ENCODE measurements at places on chromosomes 16 and 17. TPM values are rescaled to one million over a fixed set of nuclear protein-coding genes. Genes with fewer than 3 reads are reported as not detected.

Gene MYL4
- total RNA-seq: not detected

Gene NGFR
- 10.0 TPM for total RNA-seq

Gene SULT1A2
- total RNA-seq: 2.9 TPM

Gene IRX5
- 0.42 TPM for total RNA-seq

Gene ZNF19
- total RNA-seq: 19.0 TPM

Gene CES5A
- total RNA-seq: 0.39 TPM

Gene ADAD2
- total RNA-seq: 0.42 TPM

Gene DRC3
- 2.0 TPM for total RNA-seq

Gene RCVRN
- total RNA-seq: not detected

Gene PITPNM3
- 5.8 TPM for total RNA-seq

Gene FOXL1
- 10.9 TPM for total RNA-seq

Gene PIRT
- total RNA-seq: not detected

GRCh38 chr17:7852919-7853690 is 1.8 kb upstream of the TMEM88 start:
- DNase-seq: peak; percentile 57

DNA sequence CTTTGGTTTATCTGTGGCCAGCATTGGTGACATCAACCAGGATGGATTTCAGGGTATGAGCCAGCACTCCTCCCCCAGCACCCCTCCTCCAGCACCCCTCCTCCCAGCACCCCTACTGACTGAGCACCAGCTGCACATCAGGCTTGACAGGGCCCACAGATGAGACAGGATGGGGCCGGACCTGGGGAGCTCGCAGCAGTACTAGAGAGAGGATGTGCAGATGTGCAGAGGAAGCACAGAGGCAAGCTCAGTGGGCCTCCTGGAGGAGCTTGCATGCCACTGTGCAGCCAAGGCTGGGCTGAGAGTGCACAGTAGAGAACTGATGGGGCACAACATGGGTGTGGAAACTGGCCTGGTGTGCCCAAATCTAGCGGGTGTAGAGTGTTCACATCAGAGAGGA is 16.2 kb downstream of the ITGA3 start:
- DNase-seq: no peak

DNA sequence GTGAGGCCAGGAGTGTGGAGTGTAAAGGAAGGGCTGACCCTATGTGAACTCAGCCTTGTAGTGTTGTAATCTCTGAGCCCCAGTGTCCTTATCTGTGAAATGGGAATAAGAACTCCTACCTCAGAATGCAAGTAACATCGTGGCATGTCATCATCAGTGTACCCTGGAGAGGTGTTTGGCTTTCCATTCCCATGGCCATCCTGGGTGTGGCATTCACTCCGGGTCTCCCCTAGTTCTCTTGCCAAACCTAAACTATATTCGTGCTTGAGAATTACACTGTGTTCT is 1.9 kb downstream of the NXPH3 start:
- no peak for DNase-seq

GRCh38 chr17:62807812-62808575 is at the start of gene MARCHF10:
TSS of gene MARCHF10 (minus strand) at chr17:62808314. CDS start at chr17:62801735, 6,579 bp downstream.
- peak; percentile 54 for DNase-seq

DNA sequence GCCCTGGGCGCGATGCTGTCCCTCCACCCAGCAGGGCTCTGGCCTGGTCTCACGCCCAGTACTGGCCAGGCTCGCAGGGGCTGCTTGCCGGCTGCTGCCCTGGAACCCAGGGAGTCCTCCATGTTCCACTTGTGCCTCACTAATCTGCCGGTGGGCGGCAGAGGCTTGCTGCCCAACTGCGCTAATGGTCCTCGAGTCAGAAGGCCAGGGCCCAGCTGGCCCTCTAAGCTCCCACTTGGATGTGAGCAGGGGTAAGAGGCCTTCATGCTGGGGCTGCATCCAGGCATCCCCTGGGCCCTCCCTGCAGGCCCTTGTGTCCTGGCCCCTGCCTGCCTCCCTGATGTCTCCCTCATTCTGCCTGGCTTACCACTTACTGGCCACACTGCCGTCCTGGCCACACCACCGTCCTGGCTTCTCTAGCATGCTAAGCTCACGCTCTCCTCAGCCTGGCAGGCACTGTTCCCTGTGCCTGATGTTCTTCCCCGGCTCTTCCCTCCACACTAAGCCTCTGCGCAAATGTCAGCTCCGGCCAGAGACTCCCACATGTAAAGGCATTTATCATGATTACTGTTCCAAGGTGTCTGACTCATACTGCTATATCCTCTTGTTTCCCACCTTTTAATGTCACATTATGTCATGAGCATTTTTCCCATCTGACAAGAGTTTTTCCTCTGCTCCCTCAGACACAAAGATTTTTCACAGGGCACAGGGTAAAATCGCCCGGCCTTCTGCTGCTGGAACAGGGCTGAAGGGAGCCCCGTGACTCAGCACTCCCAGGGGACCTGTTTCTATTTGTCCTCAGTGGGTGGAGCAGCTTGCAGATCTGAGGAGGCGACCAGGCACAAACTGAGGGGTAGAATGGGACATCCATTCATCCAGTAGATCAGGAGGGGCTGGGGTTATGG is 15.9 kb downstream of the B9D1 start:
- DNase-seq: peak; percentile 71

DNA sequence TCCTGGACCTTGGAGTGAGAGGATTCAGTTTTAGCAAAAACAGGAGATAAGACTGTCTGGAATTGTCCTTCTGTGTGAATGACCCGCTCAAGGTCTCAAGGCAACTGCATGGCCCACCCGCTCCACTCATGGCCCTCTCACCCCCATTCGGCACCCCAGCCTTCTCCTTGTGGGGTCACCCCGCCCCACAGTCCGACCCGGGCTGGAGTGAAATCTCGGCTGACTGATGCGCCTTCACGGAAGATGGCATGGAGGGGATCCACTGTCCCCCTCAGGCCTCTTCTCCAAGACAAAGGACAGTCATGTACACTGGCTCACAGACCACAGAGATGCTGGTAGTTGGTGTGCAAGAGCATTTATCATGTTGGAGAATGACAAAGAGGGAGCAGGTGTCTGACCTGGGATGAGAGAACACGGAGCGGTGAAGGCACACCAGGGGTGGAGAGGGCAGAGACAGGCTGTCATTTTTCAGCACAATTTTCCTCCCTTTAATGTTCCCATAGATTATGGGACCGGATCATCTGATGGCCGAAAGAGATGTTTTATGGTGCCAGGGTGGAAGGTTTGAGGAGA is 391.9 kb upstream of the TNRC6C start:
- no peak for DNase-seq

- DNase-seq: no peak
Measured at GRCh38 chr16:31006086-31006385, 4.4 kb downstream of the STX1B start.

DNA sequence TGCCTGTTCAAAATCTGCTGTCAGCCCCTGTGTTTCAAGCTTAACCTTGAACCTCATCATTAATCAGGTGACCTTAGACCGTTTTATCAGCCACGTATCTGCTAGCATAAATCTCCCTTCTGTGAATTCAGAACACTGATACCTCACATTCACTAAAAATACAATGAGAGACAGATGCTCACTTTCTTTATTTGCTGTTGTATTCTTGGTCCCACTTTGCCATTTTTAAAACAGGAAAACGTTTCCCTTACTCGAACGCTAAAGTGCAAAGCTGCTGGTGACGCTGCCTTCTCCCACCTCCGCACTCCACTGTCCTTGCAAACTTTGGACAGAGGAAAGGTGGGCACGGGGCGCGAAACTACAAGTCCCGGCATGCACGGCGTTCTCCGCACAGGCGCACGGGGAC is 220 bp upstream of the ARHGAP44 start:
- DNase-seq: peak; percentile 54

- DNase-seq: no peak
Measured at GRCh38 chr17:78878871-78879527, 24.0 kb downstream of the CEP295NL start.

DNA sequence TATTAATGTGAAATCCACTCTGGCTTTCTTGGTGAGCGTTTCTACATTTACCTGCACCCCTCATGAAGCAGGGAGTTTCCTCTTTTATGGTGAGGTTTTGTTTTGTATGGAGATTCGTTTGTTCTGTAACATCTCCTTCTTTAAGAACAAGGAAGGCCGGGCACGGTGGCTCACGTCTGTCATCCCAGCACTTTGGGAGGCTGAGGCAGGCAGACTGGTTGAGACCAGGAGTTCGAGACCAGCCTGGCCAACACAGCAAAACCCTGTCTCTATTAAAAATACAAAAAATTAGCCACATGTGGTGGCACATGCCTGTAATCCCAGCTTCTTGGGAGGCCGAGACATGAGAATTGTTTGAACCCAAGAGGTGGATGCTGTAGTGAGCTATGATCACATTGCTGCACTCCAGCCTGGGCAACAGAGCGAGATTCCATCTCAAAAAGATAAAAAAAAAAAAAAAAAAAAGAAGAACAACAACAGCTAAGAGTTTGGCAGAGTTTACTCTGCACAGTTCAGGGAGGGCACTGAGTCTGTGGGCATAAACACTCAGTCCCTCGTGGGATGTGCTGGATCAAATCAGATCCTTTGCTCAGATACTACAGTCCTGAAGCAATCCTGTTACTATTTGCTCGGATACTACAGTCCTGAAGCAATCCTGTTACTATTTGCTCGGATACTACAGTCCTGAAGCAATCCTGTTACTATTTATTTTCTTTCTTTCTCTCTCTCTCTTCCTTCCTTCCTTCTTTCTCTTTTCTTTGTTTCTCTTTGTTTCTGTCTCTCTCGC is 28.9 kb downstream of the ADCY9 start:
- DNase-seq: no peak

GRCh38 chr17:81428121-81428515 is 32.9 kb downstream of the BAHCC1 start:
- no peak for DNase-seq

GRCh38 chr16:30470632-30470995 is 1.9 kb upstream of the ITGAL start:
- no peak for DNase-seq

GRCh38 chr16:79202977-79203376 is 397.6 kb downstream of the MAF start:
- no peak for DNase-seq

DNA sequence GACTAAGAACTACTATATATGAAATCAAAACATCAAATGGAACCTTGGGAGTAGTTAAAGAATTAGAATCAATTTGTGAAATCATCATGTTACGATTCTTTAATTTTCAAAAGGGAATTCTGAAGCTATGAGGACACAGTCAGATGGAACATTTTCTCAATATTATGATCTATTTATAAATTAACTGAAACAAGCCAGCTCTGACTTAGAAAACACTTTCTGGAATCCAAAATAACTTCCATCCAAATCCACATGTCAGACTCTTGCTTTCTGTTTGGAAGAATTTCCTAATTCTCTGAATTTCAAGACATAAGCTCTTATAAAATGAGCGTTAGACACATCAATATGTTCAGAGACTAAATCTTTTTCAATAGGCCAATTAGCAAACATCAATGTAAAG is 737.7 kb upstream of the SOX9 start:
- no peak for DNase-seq

- no peak for DNase-seq
Measured at GRCh38 chr17:60107526-60108257, 29.0 kb upstream of the HEATR6 start.

DNA sequence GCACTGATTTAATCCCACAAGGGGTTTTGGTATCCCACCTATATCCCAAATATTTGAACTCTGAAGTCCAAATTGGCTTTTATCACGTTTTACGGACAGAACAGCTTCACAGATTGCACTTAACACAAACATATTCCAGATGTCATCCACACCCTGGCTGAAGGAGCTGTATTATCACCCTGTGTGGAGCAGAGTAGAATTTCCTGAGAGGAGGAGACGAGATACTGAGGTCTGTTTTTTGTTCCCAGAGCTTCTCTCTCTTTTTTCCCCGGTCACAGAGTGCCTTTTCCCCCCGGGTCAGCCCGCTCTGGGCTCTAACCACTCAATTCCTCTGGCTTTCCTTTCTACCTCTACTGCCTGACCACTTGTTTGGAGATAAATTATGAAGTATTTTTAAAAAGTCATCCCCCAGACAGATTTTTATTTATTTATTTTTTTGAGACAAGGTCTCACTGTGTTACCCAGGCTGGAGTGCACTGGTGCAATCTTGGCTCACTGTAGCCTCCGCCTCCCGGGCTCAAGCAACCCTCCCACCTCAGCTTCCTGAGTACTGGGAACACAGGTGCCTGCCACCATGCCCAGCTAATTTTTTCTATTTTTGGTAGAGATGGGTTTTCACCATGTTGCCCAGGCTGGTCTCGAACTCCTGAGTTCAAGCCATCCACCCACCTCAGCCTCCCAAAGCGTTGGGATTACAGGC is 30.7 kb downstream of the DNAH2 start:
- DNase-seq: no peak

- no peak for DNase-seq
Measured at GRCh38 chr16:86805188-86805587, 226.8 kb downstream of the FOXL1 start.

DNA sequence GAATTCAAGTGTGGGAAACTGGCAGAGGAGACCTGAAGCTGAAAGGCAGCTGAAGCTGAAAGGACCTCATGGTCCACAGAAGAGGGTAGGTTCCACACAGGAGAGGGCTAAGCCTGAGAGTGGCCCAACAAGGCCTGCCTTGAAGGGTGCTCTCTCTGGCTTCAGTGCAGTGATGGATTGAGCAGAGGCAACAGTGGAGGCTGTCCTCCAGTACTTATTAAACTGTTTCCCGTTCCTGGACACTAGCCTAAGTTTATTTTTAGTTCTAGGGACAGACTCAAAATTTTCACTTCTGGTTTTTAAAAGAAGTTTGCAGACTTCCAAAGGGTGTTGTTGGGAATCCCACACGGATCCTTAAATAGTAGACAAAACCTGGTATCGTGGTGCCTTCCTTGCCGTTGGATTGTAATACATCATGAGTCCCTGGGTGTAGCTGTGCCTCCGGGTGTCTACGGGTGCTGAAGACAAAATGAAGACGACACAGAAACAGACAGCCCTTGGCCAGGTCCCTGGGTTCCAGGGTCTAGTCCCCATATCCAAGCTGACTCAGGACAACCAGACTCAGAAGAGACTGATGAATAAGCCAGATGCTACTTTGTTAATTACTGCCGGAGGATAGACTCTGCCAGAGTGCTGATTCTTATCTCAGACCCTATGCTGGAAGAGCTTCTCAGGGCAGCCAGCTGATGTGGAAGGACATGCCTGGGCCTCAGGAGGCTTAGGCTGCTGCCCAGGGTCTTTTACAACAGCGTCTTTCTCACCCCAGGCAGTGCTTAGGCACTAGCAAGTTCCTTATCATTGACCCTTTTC is 7.1 kb upstream of the CMTM4 start:
- DNase-seq: no peak
